HL-60 (cell line): ENCODE measurements at places on chromosomes 3 and 15.

- DNase-seq: no peak
These were observed 329.2 kb upstream of the LRRC3B start for GRCh38 chr3:26293329-26293844.

GRCh38 chr15:40372981-40373380 is 9.5 kb upstream of the KNSTRN start:
- peak; percentile 12 for DNase-seq

DNA sequence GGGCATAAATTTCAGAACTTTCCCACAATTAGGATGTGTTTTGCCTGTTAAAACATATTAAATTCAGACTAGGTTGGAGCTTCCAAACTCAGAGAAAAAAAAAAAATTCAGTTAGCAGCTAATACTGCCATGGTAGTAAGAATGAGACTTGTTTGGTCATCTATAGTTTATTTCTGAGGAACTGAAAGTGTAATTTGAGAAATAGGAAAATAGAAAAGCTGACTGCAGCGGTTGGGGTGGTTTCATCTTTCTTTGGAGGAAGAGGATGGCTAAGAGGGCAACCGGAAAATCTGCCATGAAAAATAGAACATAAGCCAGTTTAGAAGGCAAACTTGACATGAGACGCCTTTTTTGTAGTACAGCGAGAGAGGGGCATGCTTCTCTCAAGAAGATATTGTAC is 371.2 kb upstream of the ROBO2 start:
- no peak for DNase-seq

DNA sequence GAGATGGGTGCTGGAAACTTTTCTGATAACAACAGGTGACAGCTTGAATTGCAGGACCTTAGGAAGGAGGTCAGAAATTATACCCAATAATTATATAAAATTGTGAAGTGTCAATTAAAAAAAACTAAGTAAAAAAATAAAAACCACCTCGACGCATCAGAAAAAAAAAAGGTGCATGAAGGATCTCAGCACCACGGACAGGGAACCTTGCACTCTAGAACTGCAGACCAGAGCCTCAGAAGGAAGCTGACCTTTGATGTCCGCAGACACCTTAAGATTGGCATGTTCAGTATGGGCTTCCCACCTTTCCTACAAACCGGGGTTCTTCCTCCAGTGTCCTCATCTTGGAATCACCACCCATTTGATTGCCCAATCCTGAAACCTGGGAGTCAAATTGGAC is 60.9 kb downstream of the SCN10A start:
- DNase-seq: no peak

DNA sequence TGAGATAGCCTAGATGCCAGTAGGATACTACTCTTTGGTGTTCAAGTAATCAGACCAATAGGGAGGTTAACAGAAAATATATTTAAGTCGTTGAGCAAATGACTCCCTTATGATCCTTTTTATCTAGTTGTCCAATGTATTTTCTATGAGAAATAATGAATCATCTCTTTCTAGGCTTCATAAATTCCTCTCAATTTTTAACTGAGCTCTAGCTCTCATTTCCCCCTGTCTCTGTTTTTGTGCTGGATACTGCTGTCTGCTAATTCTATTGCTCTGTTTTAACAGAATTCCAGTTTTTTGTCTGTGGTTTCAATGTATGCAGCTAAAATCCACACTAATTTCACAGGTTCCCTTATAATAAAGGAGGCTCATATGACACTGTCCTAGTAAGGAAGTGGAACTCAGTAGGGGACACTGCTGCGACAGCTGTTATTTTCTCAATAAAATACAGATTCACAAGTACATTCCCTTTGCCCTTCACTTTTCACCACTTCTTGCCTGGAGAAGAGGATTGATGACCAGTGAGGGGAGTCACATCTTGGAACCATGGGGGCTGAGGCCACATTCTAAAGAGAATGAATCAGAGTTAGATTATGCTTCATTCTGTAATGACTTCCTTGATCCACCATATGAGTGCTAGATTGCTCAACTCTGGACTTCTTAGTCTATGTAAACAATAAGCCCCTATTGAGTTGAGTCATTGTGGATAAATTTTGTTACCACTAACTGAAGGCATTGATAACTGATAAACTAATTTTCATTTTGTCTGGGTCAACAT is 558.7 kb upstream of the KCNMB2 start:
- DNase-seq: no peak

GRCh38 chr3:194268654-194269512 is 82.2 kb downstream of the CPN2 start:
- DNase-seq: no peak

DNA sequence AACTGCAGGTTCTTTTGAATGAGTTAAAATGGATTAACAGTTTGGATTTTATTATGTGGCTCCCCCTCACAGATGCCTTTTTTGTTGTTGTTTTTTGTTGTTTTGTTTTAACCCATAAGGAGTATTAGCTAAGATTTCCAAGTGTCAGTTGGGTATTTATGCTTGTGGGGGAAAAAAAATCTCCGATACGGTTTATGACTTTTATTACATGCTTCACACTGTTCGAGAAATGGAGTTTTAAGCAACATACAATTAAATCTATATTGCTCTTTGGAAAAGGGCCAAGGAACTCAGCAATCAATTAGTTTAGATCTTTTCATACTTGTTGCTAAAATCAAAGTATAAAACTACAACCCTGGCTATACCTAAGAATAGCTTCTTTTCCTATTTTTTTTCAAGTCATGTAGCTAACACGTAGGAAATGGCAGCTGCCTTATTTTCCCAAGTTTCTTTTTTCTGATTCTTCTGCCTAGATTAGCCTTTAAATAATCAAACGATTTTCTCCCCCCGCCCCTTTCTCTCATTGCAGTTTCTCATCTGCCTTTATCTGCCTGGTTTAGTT is 16.0 kb downstream of the NR2F2 start:
- DNase-seq: no peak

GRCh38 chr3:14280326-14280725 is 101.7 kb downstream of the LSM3 start:
- DNase-seq: no peak

GRCh38 chr3:48588230-48588629 is 6.9 kb downstream of the COL7A1 start:
- DNase-seq: no peak

DNA sequence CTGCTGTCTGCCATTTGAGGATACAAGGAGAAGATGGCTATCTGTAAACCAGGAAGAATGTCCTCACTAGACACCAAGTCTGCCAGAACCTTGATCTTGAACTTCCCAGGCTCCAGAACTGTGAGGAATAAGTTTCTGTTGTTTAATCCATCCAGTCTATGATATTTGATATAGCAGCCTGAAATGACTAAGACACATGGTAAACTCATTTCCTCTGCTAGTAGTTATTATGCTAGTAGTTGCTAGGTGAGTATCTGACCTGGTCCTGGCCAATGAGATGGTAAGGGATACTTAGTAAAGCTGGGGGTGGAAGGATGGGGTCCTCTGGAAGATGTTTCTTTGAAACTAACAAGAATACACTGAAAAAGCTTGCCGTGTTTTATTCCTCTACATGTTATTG is 280.7 kb upstream of the ARHGEF26 start:
- DNase-seq: no peak

GRCh38 chr3:71072986-71073385 is 510.5 kb downstream of the FOXP1 start:
- no peak for DNase-seq

- DNase-seq: no peak
These were observed 137.9 kb upstream of the POU1F1 start for GRCh38 chr3:87414271-87414670.

DNA sequence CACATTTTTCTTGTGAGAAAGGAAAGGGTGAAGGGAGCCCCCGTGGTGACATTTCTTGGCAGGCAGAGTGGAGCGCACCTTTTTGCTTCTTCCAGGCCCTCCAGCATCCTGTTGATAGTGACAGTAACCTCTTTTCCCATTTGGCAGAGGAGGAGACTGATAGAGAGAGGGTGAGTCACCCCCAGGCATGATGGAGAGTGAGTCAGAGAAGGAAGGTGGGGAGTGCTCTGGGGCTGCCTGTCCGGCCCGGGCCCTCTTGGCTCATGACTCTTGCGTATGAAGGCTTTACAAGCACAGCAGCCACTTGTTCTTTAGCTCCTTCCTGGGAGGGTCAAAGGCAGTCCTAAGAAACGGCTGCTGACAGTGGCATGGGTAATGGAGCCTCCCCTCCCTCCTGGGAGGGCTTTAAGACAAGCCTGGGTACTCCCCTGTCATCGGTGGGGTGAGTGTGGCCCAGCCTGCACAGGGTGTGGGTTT is 16.0 kb downstream of the ANKRD63 start:
- DNase-seq: no peak

- DNase-seq: no peak
These were observed 36.3 kb downstream of the CHDH start for GRCh38 chr3:53809764-53810400.

DNA sequence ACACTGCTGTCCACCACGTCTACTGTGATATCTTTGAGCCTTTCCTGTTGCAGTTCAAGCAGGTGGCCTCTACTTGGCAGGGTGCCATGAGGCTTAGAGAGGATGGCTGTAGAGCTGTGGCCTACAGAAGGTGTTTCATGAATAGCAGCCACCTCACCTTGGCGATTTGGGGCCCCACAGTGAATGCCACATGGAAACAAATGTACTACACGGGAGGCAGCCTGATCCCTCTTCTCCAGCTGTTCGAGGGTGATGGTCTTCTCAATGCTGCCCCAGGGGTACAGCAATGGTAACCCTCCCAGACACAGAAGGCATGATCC is 70.7 kb downstream of the FAM43A start:
- no peak for DNase-seq

GRCh38 chr3:186598108-186598784 is 14.6 kb upstream of the AHSG start:
- no peak for DNase-seq

DNA sequence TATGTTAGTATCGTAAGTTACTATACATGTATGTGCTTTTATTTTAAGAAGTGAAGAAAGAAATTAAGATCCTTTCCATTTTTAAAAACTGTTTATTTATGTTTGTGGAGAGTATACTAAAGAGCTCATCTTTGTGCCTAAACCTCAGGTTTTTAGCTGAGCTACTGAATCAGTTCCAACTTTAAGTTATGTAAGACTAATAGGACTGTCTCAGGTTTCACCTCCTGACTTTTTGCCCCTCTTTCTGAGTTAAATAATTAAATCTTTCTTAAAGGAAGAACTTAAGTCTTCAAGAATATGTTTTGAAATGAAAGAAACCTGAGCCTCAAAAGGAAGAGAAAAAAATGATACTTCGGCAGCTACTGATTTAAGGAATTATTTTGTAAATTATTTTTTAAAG is 2.6 kb downstream of the SLMAP start:
- no peak for DNase-seq

- no peak for DNase-seq
These were observed 386.6 kb upstream of the THBS1 start for GRCh38 chr15:39194106-39194830.

- DNase-seq: no peak
These were observed 113.2 kb downstream of the DNAJB8 start for GRCh38 chr3:128353361-128353965.
